ENCODE measurements at places on chromosomes 4 and X.

DNA sequence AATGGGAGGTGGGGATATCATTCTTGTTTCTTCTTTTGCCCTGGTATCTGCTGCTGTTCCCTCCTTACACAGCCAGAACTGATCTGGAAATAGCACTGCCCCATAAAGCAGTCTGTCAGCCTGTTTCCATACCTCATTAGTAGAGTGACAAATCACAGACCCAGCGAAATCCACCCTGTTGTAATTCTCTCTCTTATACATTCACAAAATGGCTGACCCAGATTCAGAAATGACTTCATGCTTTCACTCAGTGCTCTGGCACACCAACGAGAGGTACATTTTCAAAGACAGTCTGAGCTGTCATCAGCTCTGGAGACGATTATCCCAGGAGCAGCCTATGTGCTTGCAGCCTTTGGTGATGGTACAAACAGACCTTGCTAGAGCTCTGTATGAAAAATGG is 164.6 kb downstream of the AFF2 start:
- DNase-seq: no peak

DNA sequence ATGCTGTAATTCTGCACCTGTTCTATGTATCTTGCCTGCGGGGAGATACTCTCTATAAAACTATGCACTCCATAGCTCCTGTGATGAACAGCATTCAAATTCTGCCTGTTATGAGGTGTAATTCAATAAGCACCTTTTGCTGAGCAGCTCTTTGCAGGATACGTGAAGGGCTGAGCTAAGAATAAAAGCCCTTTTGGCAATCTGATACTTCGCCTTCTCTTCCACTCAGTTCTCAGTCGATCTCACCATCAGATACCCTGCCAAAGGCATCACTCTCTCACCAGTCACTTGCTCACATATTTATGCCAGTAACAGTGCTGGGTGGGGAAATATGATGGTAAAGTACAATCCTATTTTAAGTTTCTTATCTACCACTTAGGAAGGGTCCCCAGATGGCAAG is 67.2 kb downstream of the RPS3A start:
- DNase-seq: no peak

- no peak for DNase-seq
Observed at GRCh38 chr4:186473933-186474332, 81.4 kb downstream of the MTNR1A start.

DNA sequence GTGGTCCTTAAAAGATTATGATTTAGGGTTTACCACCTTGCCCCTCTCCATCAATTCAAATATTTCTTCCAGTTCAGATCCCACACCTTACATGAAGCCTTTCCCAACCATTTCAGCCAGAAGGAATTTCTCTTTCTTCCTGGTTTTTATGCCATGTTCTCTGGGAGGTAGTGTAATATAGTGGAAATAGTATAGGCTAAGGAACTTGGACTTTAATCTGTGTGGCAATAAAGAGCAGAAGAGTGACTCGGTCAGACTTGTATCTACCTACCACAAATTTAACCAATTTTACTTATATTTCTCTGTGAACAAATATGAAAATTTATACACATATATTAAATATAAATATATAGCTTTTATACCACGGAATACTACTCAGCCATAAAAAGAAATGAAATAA is 18.4 kb upstream of the CISD2 start:
- no peak for DNase-seq

GRCh38 chr4:3833326-3833989 is 67.3 kb downstream of the ADRA2C start:
- no peak for DNase-seq

DNA sequence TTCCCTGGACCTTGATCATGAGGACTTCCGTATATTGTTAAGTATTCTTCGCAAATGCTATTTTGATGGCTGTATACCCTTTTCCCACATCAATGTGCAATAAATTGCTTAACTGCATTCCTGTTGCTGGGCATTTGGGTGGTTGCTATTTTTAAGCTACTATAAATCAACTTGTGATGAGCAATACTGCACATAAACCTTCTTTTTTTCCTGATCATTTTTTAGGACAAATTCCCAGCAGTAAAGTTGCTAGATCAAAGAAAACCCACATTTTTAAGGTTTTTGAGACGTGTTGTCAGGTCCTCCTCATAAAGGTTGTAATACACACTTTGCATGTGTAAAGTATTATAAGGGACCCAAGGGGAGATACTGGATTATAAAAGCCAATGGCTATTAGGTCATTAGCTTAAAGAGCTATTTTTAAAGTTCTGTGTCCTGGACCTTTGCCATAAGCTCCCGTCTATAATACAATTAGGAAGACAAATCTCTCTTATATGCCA is 35.6 kb downstream of the LIMCH1 start:
- no peak for DNase-seq

- no peak for DNase-seq
Observed at GRCh38 chr4:105147016-105147552, 408 bp downstream of the TET2 start.

GRCh38 chr4:13988353-13989305 is 361.1 kb upstream of the BOD1L1 start:
- DNase-seq: no peak

GRCh38 chr4:111282035-111282434 is 659.2 kb upstream of the PITX2 start:
- no peak for DNase-seq

- no peak for DNase-seq
Observed at GRCh38 chrX:128650326-128650725, 598.1 kb upstream of the ACTRT1 start.

- no peak for DNase-seq
Observed at GRCh38 chr4:186693894-186694293, 29.8 kb downstream of the FAT1 start.

DNA sequence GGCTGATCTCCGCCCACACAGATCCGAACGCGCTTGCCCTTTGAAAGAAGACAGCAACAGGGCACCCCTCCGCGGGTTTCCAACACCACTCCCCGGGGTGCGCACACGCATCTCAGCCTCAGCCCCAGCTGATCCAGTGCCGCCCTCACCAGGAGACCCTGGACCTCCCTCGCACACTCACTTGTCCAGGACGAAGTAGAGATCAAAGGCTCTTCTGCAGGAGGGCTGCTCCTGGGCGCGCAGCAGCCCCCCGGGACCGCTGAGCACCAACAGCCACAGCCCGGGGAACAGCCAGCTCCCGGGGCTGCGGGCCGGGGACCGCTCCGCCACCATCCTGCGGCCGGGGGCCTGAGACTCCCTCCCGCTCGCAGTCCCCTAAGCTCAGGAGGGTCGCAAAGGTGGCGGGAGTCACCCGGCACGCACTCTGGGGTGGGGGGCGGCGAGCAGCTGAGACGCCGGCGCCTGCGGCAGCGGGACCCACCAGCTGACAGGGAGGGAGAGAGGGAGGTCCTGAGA is 743 bp downstream of the ANTXR2 start:
- peak; percentile 62 for DNase-seq

GRCh38 chr4:169286562-169287301 is 16.0 kb upstream of the SH3RF1 start:
- DNase-seq: no peak

DNA sequence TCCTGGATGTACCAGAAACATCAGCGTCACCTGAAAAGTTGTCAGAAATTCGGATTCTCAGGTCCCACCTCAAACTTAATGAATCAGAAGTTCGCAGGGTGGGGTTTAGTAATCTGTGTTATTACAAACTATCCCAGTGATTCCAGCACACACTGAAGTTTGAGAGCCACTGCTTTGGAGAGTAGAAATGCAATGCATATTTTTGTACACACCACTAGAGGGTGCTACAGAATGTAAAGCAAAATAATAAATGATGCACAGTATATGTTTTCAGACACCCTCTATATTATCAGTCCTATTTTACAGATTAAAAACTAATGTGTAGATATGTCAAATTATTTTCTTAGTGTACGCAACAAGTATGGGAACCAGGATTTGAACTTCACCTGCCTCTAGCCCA is 2.4 kb upstream of the MORF4L2 start:
- no peak for DNase-seq

- DNase-seq: no peak
Observed at GRCh38 chr4:78058591-78059523, 1.7 kb downstream of the FRAS1 start.

- DNase-seq: no peak
Observed at GRCh38 chr4:95563638-95564337, 15.0 kb upstream of the UNC5C start.

- no peak for DNase-seq
Observed at GRCh38 chr4:152935143-152935542, 980 bp upstream of the FHDC1 start.

DNA sequence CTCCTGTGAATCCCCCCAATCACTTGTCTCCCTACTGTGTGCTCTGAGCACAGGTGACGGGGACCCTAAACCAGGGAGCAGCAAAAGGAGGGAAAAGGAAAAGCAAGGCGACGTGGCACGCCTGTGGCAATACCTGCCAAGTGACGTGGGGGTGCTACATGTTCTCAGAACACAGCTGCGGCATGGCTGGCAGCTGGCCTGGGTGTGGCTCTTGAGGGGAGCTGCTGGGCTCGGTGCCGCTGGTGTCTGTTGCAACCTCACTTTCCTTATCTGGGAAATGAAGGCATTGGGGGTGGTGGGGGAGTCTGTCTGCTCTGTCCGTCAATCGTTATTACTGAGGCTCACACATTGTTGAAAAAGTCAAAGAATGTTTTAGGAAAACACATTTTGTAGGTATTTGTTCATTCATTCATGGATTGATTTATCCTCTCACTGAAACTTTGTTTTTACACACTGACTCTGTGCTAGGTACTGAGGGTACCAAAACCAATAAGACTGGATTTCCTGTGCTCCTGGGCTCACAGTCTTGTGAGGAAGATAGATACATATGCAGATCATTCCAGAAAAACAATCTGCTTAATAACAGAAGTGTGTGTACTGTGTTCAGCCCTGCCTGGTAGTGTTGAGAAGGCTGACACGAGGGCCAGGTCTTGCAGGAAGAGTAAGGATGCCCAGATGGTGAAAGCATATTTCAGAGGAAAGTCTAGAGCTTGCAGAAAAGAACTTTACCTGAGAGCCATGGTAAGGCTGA is 217.6 kb downstream of the PTTG2 start:
- no peak for DNase-seq

DNA sequence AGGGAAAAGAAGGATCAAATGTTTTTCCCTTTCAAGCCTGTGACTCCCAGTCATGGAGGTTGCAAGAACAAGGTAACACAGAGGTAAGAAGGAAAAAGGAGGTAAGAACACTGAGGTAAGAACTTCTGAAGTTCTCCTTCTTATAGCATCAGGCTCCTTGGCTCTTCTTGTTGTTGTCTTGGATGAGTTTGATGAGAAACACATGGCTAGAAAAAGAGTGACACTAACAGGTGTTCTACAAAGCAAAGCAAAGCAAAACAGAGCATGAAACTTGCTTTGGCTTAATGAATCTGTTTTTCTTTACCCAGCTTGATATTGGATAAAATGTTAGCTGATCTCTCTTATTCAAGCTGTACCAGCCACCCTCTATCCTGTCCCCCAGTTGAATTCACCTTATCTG is 231.2 kb upstream of the F9 start:
- DNase-seq: no peak

DNA sequence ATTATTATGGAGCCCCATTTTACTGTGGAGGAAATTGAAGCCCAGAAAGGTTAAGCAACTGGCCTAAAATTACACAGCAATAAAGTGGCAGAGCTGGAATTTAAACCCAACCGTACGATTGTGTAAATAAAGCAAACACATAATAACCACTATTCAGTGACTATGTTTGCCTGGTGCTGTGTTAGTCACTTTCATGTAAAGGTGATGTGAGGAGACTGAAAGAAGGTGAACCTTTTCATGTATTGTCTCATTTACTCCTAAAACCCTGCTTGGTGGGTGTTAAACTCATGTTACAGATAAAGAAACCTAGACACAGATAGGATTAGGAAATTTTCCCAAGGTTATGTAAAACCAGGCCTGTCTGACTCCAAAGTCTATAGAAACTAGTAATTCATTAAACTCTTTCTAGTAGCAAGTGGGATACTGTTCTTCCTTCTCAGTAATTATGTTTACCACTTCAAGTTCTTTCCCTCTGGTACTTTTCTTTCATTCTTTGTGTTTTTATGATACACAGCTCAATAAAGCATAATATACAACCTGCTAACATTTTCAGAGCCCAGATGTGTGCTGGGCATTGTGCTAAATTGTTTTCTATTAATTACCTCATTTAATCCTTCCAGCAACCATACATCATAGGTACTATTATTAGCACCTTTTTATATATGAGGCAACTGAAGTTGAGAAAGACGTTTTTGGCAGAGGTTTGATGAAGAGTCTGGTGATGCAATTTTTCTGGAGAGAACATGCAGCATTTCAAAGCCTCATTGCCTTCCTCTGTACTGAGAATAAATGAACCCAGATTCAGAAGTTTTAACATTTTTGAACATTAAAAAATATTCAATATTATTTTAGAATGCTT is 202.7 kb downstream of the SPRY1 start:
- DNase-seq: no peak

GRCh38 chrX:129769467-129770154 is 10.1 kb upstream of the SASH3 start:
- no peak for DNase-seq

GRCh38 chr4:89298155-89298554 is 9.4 kb downstream of the GPRIN3 start:
- DNase-seq: no peak
